Left ventricle myocardium inferior (tissue), 1 donor: ENCODE measurements at places on chromosomes 5 and 9. TPM values are rescaled to one million over a fixed set of nuclear protein-coding genes. Genes with fewer than 3 reads are reported as not detected.

GRCh38 chr9:129702589-129703520 is 37.4 kb downstream of the PRRX2 start:
- H3K36me3 ChIP-seq = no peaks in the 10 kb centered on the region
- no peak overlapping the region for H3K4me3 ChIP-seq
- H3K4me1 ChIP-seq = peaks cover 9% of the 10 kb centered on the region
- H3K27me3 ChIP-seq = peaks cover 59% of the 10 kb centered on the region
- no peak overlapping the region for H3K27ac ChIP-seq

DNA sequence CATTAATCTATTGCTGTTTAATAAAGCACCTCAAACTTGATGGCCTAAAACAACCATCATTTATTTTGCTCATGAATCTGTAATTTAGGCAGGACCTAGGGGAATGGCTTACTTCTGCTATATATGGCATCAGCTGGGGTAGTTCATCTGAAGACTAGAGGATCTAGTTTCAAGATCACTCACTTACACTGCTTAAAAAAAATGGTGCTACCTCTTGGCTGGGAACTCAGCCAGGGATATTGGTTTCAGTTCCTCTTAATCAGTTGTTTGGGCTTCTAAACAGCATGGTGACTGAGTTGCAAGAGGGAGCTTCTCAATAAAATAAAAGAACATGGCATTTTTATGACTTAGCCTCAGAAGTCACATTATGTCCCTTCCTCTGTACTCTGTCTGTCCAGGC is 142.0 kb downstream of the FAM114A2 start:
- H3K27me3 ChIP-seq = no peaks in the 10 kb centered on the region
- no peak overlapping the region for H3K4me3 ChIP-seq
- no peaks in the 10 kb centered on the region for H3K4me1 ChIP-seq
- H3K36me3 ChIP-seq = no peaks in the 10 kb centered on the region
- H3K27ac ChIP-seq = no peak overlapping the region

GRCh38 chr5:149581192-149581861 is at the start of gene ARHGEF37:
Gene ARHGEF37, plus strand, starts transcription at chr5:149581498. Its CDS starts 16,272 bp downstream, at chr5:149597770.
- peak within 1 kb of the TSS; percentile 72 for H3K4me3 ChIP-seq
- H3K27me3 ChIP-seq = no peaks in the 10 kb centered on the region
- DNase-seq = peak; percentile 94
- H3K4me1 ChIP-seq = peaks cover 43% of the 10 kb centered on the region
- H3K36me3 ChIP-seq = no peaks in the 10 kb centered on the region

DNA sequence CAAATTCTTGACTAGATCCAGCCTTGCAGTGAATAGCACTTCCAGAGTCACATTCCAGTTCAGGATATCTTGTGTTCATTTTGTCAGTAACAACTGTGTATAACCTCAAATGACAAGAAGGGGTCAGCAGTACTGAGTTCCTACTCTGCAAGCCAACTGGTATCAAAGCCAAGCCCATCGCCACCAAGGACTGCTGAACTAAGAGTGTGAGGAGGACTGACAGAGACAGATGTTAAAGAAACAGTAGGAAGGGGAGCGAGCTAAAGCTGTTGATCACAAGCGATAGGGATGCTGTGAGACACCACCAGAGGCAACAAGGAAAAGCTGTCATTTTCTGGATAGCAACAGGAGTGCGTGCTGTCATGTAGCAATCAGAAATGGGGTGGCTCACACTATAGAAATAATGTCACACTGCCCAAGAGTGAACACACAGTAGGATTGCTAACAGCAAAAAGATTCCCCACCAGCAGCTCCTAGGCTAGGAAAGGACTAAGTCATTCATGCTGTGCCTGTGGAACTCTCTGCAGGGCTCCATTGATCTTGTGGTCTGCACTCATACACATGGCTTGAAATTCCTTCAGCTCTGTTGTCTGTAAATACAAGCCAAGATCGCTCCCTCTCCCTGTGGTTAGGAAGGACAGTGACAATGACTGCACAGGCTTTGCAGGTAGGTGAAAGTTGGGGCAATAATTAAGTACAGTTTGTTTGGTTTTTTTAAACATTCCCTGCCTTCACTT is 658.6 kb downstream of the NR2F1-AS1 start:
- no peaks in the 10 kb centered on the region for H3K36me3 ChIP-seq
- H3K27ac ChIP-seq = no peak overlapping the region
- H3K4me3 ChIP-seq = no peak overlapping the region
- no peaks in the 10 kb centered on the region for H3K4me1 ChIP-seq
- DNase-seq = no peak
- no peaks in the 10 kb centered on the region for H3K27me3 ChIP-seq

- H3K4me1 ChIP-seq = no peaks in the 10 kb centered on the region
- peaks cover 6% of the 10 kb centered on the region for H3K27me3 ChIP-seq
- no peak for DNase-seq
- H3K4me3 ChIP-seq = no peak overlapping the region
- no peaks in the 10 kb centered on the region for H3K36me3 ChIP-seq
These were observed 107.8 kb downstream of the KCNIP1 start for GRCh38 chr5:170611449-170612090.

DNA sequence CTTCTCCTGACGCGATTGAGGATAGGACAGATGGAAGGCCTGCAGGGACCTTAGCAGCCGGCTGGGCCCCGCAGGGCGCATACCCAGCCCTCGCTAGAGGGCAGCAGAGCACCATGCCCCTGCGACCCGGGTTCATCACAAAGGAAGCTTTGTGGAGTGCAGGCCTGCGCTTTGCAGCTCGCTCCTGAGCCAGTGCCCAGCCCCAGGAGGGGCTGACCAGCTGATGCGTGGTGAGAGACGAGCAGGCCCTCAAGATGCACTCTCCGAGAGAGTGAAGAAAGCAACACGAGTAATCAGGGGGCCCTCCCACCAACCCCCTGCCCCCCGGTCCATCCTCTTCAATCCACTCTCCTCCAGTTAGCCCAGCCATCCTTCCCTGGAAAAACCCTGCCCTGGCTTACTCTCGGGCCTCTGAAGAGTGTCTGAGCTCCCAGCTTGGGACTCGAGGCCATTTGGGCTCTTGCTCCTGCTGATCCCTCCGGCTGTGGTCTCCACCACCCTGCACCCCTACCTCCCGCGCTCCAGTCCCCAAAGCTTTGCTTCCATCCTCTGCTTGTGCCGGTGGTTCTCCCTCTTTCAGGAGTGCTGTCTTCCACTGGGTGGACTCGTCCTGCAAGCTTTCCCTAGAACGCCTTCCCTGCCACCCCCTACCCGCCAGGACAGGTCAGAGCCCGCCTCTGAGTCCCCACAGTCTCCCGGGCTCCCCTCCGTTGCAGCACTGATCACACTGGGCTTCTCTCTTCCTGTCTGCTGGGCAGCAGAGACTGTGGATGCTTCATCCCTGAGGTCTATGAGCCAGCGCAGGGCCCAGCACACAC is 9.1 kb upstream of the KIF12 start:
- no peaks in the 10 kb centered on the region for H3K36me3 ChIP-seq
- no peak overlapping the region for H3K4me3 ChIP-seq
- peak; percentile 82 for DNase-seq
- H3K27me3 ChIP-seq = peaks cover 7% of the 10 kb centered on the region
- H3K4me1 ChIP-seq = peaks cover 8% of the 10 kb centered on the region

NOXA1 gene
- 2.0 TPM for total RNA-seq

PCDHB6 gene
- 0.14 TPM for total RNA-seq

DNA sequence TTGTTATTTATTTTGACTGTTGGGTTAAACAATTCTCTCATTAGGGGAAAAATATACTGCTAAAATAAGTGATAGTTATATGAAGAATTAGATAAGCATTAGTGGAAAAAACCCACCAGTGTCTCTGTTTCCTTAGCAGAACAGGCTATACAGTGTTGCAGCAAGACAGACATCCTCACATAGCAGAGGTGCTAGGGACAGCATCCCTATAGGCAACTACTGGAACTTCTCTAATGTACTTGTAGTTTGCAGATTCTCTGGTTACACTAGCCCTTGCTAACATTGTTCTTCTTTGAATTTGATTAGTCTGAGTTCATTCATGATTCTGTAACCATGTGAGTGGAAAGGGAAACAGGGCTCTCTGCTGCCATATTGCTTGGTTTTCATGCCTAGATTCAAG is 661.8 kb upstream of the RGMB start:
- H3K27ac ChIP-seq = no peak overlapping the region
- no peak overlapping the region for H3K4me3 ChIP-seq
- no peak for DNase-seq
- no peaks in the 10 kb centered on the region for H3K4me1 ChIP-seq

OR1J2 gene
- total RNA-seq = not detected

- no peak overlapping the region for H3K4me3 ChIP-seq
- H3K27ac ChIP-seq = no peak overlapping the region
- peaks cover 23% of the 10 kb centered on the region for H3K27me3 ChIP-seq
These were observed 5.2 kb upstream of the TCERG1 start for GRCh38 chr5:146441896-146442295.

DNA sequence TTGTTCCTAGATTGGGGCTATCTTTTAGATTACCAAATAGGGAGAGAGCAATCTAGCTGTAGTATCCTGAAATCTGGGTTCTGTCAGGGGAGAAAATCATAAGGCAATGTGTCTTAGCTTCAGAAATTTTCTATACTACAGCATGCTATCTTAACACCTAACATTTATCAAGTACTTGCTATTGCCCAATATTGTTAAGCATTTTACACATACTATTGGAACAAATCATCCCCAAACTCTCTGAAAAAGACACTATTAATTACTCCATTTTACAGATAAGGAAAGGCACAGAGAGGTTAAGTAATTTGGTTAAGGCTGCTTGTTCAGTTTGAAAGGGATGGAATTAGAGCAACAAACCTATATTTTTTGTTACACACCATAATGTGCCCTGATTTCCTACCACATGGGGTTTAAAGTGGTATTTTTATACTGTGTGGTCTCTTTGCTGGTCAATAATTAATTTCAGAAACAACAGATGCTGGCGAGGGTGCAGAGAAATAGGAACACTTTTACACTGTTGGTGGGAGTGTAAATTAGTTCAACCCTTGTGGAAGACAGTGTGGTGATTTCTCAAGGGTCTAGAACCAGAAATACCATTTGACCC is 57.2 kb upstream of the RIC1 start:
- no peak overlapping the region for H3K27ac ChIP-seq
- no peaks in the 10 kb centered on the region for H3K27me3 ChIP-seq
- H3K36me3 ChIP-seq = peaks cover 11% of the 10 kb centered on the region
- peaks cover 7% of the 10 kb centered on the region for H3K4me1 ChIP-seq
- no peak for DNase-seq

GRCh38 chr9:84667571-84668195 is 1.8 kb upstream of the NTRK2 start:
- H3K4me1 ChIP-seq = peaks cover 34% of the 10 kb centered on the region
- no peaks in the 10 kb centered on the region for H3K36me3 ChIP-seq
- peaks cover 67% of the 10 kb centered on the region for H3K27me3 ChIP-seq
- peak overlapping the region; percentile 69 for H3K4me3 ChIP-seq
- H3K27ac ChIP-seq = peak overlapping the region; percentile 43

- H3K4me3 ChIP-seq = peak overlapping the region; percentile 84
- H3K27me3 ChIP-seq = no peaks in the 10 kb centered on the region
- H3K4me1 ChIP-seq = peaks cover 52% of the 10 kb centered on the region
- peak overlapping the region; percentile 82 for H3K27ac ChIP-seq
- peaks cover 27% of the 10 kb centered on the region for H3K36me3 ChIP-seq
These were observed 781 bp downstream of the ST6GALNAC4 start for GRCh38 chr9:127915801-127916719.

SPRY4 gene
- total RNA-seq = 10.2 TPM

- no peaks in the 10 kb centered on the region for H3K36me3 ChIP-seq
- DNase-seq = no peak
- H3K4me1 ChIP-seq = no peaks in the 10 kb centered on the region
- H3K4me3 ChIP-seq = no peak overlapping the region
These were observed 55.3 kb upstream of the SPATA31E1 start for GRCh38 chr9:87827341-87827740.

GRCh38 chr5:151244206-151244605 is 8.8 kb upstream of the GM2A start:
- H3K4me3 ChIP-seq = no peak overlapping the region
- H3K4me1 ChIP-seq = peaks cover 4% of the 10 kb centered on the region
- no peaks in the 10 kb centered on the region for H3K27me3 ChIP-seq
- no peak for DNase-seq

DNA sequence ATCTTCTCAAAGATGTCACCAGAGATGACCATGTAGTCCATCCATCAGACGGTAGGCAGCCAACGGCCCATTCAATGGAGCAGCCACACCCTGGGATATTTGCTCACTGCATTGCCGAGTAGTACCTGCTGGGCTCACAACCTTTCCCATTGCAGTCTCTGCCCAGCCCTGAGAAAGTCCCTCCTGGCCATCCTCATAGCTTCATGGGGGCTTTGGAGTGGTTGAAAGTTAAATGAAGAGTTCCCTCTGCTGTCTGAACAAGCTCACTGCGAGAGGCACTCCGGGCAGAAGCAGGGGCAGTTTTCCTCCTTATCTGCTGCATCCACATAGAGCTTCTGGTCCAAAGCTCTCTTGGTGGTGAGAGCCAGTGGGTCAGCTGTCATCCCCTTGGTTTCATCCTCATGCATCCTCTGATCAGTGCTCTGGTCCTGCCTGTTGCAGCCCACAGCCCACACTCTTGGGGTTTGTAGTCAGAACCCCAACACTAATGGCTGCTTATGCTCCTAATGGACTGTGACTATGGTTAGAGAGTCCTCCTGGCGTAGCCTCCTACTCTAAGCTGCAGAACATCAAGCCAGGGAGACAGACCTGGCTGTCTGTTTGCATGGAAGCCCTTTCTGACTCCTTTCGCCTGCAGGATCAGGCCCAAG is 23.3 kb downstream of the TNFSF8 start:
- no peak for DNase-seq
- H3K36me3 ChIP-seq = no peaks in the 10 kb centered on the region
- H3K27ac ChIP-seq = no peak overlapping the region

DNA sequence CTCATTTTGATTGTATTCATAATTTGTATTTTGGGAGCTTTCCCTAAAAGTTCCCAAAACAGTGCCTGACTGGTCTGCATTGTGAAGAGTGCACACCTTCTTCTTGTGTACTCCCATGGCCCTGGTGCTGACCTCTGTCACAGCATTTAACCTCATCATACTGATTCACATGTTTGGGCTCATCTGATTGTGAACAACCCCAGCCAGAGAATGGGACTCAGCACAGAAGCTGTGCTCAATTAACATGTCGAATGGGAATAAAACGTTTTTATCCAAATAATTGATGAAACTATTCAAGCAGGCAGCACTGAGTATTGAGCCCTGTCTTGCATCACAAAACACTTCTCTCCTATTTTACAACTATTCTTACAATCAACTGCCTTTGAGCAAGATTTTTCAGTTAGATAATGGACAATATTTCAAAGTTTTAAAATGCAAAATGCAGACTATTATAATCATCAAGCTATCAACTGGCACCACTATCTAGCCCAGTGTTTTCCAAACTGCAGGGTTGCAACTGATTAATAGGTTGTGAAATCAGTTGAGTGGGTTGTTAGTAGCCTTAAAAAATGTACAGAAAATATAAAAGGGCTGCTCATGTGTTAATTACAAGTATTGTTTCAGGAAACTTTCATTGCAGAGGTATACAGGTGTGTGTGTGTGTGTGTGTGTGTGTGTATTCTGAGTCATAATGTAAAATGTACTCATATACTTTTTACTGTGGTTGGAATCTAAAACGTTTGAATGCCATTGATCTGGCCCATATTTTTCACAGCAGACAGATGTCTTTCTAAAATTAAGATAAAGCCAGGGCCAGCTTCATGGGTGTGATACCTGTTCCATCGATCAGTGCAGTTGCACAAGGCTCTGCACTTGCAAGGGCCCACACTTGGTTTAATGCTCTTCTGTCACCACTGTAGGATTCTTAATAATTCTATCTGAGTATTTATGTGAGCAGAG is 190.5 kb downstream of the PIK3R1 start:
- H3K27me3 ChIP-seq = no peaks in the 10 kb centered on the region
- H3K36me3 ChIP-seq = no peaks in the 10 kb centered on the region
- no peak for DNase-seq
- H3K27ac ChIP-seq = no peak overlapping the region
- H3K4me3 ChIP-seq = no peak overlapping the region

GRCh38 chr9:125525921-125526631 is 180.9 kb downstream of the MAPKAP1 start:
- peak overlapping the region; percentile 76 for H3K27ac ChIP-seq

GRCh38 chr5:95718203-95718602 is 12.9 kb upstream of the RHOBTB3 start:
- no peak overlapping the region for H3K4me3 ChIP-seq
- no peak for DNase-seq
- H3K27ac ChIP-seq = no peak overlapping the region
- H3K36me3 ChIP-seq = no peaks in the 10 kb centered on the region
